Fibroblast of the aortic adventitia (primary cell): ENCODE measurements at places on chromosomes 1 and 21.

- peak; percentile 63 for DNase-seq
Observed at GRCh38 chr21:45323487-45324311, 36.0 kb upstream of the POFUT2 start.

DNA sequence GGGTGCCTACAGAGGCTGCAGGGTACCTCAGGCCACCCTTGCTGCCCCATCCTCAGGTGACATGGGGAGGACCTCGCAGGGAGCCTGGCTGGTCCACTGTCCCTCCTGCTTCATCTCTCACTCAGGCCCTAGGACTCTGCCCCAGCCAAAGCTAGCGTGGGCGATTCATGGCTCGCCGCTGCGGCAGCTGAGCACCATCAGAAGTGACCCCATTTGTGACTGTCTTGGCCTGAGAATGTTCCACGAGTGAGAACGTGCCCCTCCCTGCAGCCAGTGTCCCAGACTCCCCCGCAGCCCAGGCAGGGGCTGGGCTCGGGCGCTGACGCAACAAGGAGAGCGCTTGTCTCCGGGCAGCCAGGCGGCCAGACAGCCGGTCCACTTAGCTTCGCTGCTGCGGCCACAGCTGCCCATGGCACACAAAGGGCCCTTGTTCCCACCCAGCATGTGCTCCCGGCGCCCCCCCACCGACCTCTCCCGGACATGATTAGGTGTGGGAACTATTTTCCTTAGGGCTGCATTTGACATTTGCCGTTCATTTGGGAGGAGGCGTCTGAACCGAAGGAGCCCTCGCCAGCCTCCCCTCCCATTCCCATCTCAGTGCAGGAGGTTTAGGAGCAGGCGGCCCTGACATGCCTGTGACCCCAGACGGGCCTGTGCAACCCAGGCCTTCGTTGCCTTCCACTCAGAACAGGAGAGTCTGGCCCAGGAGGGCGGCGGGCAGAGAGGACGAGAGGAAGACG lies 19.3 kb upstream of the POFUT2 start:
- peak; percentile 71 for DNase-seq

GRCh38 chr1:183778568-183779433 lies 26.1 kb upstream of the RGL1 start:
- DNase-seq: no peak

DNA sequence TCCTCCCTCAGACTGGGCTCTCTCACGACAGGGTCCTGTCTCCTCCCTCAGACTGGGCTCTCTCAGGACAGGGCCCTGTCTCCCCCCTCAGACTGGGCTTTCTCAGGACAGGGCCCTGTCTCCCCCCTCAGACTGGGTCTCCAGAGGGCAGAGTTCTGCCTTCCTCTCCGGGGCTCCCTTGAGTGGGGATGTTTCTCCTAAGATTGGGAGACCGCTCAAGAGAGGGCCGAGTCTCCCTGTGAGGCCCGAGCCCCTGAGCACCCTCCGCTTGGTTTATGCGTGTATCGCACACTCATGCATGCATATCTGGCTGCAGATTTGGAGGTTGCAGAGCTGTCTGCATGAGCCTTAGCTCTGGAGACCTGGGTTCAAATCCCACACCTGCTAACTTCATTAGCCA lies 39.3 kb upstream of the CSF3R start:
- no peak for DNase-seq

GRCh38 chr1:150555198-150555970 lies 6.2 kb downstream of the ADAMTSL4 start:
- DNase-seq: no peak

DNA sequence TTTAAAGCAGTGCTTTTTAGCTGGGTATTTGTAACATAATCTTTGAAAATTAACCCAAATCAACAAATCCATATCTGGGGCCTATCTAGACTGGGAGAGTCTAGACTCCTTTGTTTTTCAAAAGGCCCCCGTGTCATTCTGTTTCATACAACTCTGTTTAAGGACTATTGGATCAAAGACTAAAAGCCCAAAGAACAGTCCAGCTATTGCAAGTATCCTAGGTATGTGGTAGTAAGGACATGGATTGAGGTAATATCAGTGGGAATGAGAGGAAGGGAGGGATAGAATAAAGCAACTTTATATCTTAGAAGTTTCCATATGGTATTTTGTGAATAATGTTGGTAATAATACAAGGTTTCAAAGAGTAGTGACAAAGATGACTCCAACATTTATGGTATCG lies 18.2 kb downstream of the KIF1B start:
- DNase-seq: peak; percentile 29

- no peak for DNase-seq
Observed at GRCh38 chr1:210594605-210595004, 265.9 kb downstream of the HHAT start.

- DNase-seq: no peak
Observed at GRCh38 chr21:46039891-46040660, 57.8 kb upstream of the COL6A2 start.

- DNase-seq: no peak
Observed at GRCh38 chr1:94553323-94553730, 11.8 kb upstream of the F3 start.

- no peak for DNase-seq
Observed at GRCh38 chr1:222643606-222643937, 25.7 kb downstream of the MIA3 start.

GRCh38 chr1:193525917-193526710 lies 339.7 kb upstream of the B3GALT2 start:
- DNase-seq: no peak

DNA sequence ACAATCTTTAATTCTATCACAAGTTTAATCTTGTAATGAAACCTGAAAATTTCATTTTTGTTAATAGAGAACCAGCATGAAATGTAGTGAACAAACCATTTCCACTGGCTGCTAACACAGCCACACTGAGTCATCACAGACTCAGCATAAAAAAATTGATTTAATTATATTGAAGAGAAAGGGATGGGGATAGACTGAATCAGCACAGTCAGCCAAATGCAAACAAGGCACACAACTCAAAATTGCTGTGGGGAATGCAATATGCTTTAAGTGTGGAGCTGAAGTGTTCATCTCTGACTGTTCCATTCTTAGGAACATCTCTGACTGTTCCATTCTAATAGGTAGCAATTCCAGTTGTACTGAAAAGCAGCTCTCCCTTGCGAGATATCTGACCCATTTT lies 299.8 kb downstream of the MRPL39 start:
- DNase-seq: peak; percentile 30

DNA sequence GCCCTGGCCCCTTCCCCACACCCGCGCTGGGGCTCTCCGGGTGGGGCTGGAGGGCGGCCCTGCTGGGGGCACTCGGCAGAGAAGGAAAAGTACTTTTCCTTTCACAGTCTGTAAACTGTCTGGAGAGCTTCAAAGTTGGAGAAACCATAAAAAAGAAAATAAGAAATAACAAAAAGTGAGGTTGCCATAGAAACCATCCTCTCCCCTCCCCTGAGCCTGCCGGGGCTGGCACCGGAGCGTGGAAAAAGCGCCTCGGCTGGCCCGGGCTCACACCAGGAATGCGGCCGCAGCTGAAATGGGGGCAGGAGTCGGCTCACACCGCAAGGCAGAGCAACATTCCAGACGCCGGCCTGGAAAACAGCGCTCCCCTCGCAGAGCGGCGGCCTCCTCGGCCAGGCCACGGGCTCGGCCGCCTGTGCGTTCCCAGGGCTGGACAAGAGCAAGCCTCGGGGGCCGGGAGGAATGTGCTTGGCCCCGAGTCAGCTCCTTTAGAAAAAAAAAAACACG lies 69.2 kb downstream of the MORN1 start:
- DNase-seq: peak; percentile 90

DNA sequence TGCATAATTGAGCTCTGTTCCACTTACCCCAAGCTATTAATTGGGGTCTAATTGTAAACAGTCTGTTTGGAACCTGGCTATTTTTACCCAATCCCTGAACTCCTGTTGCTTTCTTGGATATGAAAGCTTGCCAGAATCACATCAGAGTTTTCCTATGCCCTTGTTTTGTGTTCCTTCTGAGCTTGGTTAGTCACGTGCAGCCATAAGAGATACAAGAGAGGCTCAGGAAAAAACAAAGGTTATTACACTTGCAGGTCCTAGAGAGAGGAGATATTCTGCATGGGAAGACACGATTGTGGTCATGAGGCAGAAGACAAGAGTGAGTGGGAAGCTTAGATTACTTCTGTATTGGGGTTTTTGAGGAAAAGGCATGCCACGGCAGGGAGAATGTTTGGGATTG lies 46.0 kb upstream of the RGL1 start:
- no peak for DNase-seq

DNA sequence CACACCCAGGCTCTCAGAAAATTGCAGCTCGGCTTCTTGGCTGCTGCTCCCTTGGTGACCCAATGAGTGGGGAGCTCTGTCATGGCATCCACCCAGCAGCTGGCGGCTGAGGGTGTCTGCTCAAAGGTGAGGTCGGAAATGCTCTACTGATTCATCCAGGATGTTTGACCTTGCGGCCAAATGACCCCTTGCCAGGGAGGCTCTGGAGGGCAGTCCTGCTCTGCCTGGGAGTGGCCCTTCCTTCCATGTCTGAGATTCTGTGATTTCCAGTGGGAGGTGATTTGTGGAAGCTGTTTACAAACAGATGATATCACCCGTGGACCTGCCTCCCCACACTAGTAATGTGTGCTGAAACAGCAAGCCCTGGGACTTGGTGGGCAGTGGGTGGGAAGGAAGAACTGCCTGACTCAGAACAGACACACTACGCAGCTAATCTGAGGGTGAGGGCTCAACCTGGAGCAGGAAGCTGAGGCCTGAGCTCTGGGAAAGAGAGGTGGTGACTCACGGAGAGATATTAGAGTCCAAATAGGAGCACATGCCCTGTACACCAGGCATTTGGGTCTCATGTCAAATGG lies 3.0 kb downstream of the CRCT1 start:
- peak; percentile 2 for DNase-seq

GRCh38 chr21:17492415-17493168 lies 20.3 kb upstream of the CXADR start:
- no peak for DNase-seq

DNA sequence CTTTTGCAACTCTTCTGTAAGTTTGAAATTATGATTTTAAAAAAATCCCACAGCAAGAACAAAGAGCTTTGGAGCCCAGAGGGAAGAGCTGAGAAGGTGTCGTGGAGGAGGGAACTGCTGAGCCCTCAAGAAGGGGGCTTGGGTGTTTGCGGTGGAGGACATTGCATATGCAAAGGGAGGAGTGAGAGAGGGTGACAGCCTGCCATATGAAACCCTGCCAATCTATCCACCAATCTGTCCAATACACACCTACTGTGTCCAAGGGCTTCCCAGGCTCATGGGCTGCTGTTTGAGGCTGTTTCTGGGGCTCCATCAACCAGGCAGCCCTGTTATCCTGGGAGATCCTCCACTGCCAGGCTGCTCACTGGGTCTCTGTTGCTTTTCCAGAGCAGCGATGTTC lies 15.2 kb downstream of the WNT4 start:
- no peak for DNase-seq

- DNase-seq: no peak
Observed at GRCh38 chr1:32126770-32127169, 18.9 kb downstream of the KPNA6 start.

DNA sequence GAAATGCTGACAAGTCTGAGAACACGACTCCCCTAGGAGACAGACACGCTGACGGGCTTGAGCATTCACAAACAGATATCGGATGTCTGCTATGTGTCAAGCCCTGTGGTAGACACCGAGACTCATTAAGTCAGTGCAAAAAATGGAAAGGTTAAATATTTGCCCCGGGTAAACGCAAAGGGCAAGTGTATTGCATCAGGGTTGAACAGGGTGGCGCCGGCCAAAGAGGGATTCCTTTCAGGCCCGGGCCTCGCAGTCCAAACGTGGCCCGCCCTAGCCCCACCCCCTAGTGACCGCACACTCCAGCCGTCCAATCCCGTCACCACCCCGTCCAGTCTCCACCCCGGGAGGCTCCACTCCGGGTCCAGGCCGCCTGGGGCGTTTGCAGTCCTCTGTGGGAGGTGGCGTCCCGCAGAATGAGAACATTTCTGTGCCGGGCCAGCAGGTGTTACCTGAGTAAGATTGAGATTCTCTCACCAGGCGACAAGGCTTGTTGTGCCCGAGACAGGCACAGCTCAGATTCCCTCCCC lies 16.3 kb upstream of the TMEM9 start:
- peak; percentile 87 for DNase-seq

- DNase-seq: no peak
Observed at GRCh38 chr1:18385239-18385790, 95.4 kb upstream of the KLHDC7A start.

GRCh38 chr1:153792631-153793041 lies 17.4 kb downstream of the SLC27A3 start:
- DNase-seq: no peak

DNA sequence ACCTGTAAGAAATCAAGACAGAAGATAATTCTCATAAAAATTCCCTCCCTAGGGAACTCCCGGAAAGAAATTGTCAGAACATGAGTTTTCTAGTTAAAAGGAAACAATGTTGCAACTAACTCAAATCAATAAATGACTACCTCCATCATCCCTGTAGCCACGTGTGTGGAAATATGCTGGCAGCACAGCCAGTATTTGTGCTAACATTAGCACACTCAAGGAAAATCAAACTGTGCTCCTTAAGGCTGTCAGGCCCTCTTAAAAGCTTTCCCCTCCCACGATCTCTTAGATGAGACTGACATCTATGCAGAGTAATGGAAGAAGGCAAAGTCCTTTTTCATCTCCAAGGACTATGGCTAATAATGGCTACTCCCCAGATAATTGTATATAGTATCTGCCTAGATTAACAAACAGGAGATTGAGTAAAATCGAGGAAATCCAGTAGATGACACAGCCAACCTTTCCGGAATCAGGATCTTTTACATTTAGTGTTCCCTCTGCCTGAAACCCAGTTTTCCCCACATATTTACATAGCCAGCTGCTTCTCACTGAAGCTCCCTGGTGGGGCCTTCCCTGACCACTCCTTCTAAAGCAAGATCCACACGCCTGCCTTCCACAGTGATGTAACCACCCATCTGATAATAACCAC lies 50.9 kb upstream of the NR5A2 start:
- DNase-seq: peak; percentile 8

DNA sequence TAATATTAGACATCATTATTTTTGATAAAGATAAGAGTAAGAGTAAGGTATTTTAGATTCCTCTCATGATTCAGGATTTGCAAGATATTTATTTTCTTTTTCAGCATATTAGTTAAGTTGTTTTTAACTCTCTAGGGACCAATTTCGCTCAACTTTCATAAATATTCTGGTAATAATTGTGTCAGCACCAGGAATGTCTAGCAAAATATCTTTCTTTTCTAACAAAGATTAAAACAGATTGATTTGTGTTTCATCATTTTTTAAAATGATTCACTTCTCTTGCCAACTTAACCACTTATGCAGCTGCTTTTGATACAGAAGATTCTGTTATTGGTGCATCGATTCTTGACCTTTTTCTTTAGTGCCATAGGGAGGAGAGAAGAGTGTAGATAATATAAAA lies 172.8 kb upstream of the PTGFR start:
- peak; percentile 49 for DNase-seq

- peak; percentile 64 for DNase-seq
Observed at GRCh38 chr1:94094469-94095111, 26.4 kb downstream of the ABCA4 start.

DNA sequence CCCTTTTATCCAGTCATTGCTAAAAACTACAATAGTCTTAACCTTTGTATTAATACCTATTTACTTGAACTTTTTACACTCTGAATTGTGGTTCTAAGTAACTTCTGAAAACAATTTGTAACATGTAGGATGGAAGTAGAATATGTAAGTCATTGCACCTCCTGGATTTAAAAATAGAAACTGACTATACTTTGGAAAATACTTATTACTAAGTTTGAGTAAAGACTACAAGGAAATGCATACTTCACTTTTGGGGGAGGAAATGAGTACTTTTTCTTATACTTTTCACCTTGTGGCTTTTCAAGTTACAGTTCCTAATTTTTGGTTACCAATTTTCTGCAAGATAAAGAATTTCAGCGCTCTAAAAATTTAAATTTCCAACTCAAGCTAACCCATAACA lies 8.7 kb downstream of the RGS18 start:
- no peak for DNase-seq

GRCh38 chr1:203539831-203540546 lies 46.0 kb downstream of the OPTC start:
- peak; percentile 58 for DNase-seq
